ENCODE measurements at places on chromosomes 4 and X. TPM values are rescaled to one million over a fixed set of nuclear protein-coding genes. Genes with fewer than 3 reads are reported as not detected.

TMEM131L gene
- total RNA-seq, result 4.5 TPM

GRCh38 chrX:10030570-10030969, 63.4 kb downstream of the CLDN34 start:
- DNase-seq, result no peak

DNA sequence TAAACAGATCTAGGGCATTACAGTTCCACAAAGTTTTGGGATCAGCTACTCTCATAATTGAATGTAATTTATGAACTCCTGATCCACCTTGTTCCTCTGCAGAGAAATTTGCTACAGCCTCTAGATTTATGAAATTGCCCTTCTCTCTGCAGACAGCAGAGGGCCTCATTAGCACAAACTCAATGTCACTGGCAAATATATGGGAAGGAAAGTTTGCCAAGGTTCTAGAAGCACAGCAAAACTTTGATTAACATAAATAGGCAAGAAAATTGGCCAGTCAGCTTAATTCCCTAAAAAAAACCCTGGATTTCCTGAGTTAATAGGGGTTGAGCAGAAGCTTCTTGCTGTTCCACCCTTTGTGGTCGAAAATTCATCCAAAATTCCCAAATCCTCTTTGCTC, 31.5 kb downstream of the PRPS1 start:
- DNase-seq, result peak; percentile 73

SSX4B gene
- total RNA-seq, result not detected

DNA sequence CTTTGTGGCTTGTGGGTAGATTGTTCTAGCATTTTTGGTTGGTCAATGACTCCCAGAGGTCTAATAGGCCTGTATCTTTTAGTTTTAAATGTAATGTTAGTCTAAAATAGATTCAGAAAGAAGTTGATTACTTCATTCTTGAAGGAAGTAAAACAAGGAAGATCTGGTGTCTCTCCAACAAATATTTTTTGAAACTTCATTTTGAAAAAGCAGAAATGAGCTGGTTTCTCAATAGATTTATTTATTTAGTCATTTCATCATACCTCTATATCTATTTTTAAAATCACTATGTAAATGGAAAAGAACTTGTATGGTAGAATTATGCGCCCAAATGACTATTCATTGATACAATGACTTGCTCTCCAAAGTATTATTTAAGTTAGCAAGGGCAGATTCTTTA, 7.2 kb downstream of the HTR2C start:
- no peak for DNase-seq

DNA sequence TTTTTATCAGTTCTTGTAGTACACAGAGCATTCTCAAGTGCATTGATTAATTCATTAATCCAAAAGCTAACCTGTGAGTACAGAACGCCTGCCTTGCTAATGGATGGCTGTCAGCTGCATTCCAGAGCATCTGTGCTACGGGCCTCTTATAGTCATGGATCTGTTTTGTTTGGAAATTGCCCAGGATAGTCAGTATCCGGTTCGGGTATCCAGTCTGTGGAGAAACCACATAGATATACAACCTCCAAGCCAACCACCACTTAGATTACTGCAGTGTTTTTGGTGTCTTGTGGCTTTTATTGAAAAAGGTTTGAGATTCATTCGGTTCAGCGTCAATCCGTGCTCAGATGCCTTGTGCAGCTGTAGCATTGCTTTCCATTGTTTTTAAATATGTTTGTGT, 4.0 kb downstream of the LAP3 start:
- no peak for DNase-seq
